ENCODE measurements at places on chromosomes 16 and 17. TPM values are rescaled to one million over a fixed set of nuclear protein-coding genes. Genes with fewer than 3 reads are reported as not detected.

GRCh38 chr16:15961060-15961511, 11.7 kb downstream of the ABCC1 start:
- no peak for DNase-seq

DNA sequence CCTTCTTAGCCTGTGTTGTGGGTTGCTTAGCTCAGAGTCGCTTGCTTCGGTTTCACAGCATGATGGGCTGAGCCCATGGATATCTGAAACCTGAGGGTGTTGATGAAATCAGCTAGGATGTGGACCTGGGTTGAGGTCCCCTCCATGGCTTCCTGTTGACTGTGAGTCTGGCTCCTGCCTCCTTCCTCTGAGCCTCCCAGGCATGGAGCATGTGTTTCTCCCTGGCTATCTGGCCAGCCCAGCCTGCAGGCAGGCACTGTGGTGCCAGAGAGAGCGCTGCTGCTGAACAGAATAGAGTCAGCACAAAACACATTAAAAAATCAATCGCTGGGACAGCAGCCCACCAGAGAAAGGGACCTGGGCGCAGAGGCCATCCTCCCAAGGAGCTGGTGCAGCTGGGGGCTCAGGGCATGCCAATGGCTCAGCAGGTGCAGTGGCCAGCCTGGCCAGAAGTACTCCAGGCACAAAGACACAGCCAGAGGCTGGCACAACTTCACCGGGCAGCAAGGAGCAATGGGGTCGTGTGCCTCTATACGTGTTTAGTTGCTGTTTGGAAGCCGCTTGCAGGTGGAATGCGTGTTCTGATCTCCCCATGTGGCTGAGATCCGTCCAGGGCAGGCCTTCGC, 28.3 kb upstream of the GPRC5C start:
- no peak for DNase-seq

DNA sequence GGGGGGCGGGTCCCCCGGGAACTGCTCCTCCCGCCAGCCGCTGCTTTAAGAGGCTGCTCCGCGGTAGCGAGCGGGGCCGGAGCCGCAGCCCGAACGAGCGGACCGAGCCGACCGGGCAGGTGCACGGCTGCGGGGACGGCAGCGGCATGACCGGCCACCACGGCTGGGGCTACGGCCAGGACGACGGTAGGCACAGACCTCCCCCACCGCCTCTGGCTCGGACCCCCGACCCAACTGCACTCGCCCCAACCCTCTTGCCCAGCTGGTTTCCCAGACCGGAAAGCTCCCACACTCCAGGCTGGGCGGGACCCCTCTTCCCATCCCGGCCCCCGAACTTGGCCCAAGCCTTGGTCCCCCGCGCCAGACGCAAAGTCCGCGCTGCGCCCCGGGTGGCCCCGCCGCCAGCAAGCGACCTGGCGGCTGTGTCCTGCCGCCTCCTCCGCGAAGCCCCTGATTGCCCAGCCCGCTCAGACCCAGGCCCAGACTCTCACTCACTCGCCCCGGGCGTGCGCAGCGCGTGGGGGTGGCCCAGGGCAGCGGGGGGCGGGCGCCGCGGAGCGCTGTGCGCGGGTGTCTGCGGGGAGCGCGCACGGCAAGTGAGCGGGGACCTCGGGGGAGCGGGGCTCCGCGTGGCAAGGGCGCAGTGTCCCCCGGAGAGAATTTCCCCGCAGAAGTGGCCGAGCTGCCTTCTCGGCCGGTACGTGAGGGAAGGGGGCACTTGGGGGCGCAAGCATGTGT, at the start of gene CA7:
Gene CA7, plus strand, starts transcription at position 73 of the 738 bp plus-strand sequence. Its CDS starts 74 bp downstream, at position 147.
- DNase-seq: peak; percentile 86

GRCh38 chr17:10036511-10037061, 131.5 kb upstream of the RCVRN start:
- peak; percentile 90 for DNase-seq

- DNase-seq: no peak
Observed at GRCh38 chr17:41301916-41302901, at the start of gene KRTAP29-1. Gene KRTAP29-1 (minus strand): TSS chr17:41302851. CDS start chr17:41302851, 0 bp downstream.

GRCh38 chr16:67459066-67459860, 21.7 kb downstream of the ATP6V0D1 start:
- peak; percentile 73 for DNase-seq

- DNase-seq: no peak
Observed at GRCh38 chr17:77958716-77959125, 218 bp downstream of the TNRC6C start.

GRCh38 chr17:2797637-2798036, 1.4 kb downstream of the RAP1GAP2 start:
- DNase-seq: no peak

DNA sequence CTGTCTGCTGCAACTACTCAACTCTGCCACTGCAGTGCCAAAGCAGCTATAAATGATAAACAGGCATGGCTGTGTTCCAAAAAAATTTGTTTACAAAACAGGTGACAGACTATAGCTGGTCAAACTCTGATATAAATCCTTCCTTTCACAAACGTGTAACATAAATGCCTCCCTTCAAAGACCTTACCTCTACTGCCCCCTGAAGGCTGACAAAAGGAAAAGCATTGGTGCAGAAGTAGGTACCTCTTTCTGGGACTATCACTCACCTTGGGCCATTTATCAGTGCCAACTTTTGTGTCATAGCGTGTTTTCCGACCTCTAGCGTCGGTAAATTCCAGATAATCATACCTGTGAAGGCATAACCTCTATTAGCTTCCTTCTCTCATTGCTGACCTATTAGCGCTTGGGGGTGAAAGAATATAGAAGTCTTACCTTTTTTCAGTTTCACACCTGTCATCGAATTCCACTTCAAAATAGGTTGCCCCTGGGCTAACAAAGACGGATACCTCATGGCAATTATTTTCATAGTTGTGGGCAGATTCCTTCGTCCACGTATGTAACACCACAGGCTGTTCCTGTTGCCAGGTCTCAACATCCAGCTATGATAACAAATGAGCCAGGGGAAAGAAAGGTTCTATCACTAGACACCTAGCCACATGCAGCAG, 67.9 kb downstream of the ZZEF1 start:
- no peak for DNase-seq

DNA sequence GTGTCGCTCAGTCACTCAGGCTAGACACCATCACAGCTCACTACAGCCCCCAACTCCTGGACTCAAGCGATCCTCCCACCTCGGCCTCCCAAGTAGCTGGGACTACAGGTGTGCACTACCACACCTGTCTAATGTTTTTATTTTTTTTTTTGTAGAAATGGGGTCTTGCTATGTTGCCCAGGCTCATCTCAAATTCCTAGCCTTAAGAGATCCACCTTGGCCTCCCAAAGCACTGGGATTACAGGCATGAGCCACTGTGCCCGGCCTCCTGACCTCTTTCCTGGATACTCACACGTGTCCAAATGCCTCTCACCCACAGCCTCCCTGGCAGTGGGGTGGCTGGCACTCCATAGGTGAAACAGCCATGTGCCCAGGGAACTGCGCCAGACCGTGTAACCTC, 17.5 kb downstream of the CAMKK1 start:
- DNase-seq: no peak

- DNase-seq: no peak
Observed at GRCh38 chr17:38898291-38898679, 27.1 kb upstream of the LASP1NB start.

DNA sequence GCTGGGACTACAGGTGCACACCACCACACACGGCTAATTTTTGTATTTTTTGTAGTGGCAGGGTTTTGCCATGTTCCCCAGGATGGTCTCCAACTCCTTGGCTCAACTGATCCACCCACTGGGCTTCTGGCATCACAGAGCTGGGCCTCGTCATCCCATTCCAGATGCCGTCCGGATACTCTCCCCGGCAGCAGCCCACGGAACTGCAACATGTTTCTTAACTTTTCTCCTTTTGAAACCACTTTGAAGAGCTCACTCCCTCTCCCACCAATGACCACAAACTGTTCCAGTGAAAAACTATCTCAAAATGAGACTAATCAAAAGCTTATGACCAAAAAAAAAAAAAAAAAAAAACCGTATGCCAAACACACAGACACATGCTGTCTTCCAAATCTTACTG, 17.6 kb downstream of the PEMT start:
- DNase-seq: no peak

GRCh38 chr17:80291691-80292487, 31.2 kb downstream of the RNF213 start:
- DNase-seq: no peak

DNA sequence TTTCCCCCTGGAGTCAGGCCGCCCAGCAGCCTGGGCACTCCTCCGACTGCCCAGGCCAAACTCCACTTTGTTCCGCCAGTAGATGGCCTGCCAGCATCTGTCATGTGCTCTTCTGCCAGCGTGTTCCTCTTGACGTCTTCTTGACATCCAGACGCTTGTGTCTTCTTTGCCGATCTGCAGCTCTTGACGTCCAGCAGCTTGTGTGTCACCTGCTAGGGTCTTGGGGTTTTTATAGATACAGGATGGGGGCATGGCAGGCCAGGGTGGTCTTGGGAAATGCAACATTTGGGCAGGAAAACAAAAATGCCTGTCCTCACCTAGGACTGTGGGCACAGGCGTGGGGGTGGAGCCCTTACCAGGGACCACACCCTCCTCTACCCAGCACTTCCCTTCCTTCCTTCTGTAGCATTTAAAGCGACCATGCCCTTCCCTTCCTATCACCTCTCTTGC, 88.7 kb downstream of the BMERB1 start:
- DNase-seq: peak; percentile 53

DNA sequence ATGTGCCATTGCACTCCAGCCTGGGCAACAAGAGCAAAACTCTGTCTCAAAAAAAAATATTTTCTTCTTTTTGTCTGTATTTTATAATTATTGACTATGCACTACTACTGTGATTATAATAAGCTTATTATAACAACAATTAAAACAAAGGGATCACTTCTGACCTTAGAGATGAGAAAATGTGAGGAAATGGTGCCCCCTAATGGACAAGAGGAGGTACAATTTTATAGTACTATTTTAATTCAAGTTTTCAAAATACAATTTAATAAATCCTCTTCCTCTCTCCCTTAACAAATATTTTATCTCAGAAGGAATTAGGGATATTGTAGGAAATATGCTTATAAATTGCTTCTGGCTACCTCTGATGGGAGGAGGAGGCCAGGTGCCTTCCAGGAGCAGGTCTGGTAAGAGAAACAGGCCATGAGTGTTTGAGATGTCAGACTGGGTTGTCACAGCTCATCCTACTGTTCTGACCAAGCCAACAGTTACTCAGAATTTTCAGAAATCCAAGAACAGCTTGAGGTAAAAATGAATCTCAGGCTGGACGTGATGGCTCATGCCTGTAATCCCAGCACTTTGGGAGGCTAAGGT, 14.0 kb downstream of the VPS53 start:
- DNase-seq: no peak

- DNase-seq: no peak
Observed at GRCh38 chr17:72976971-72977770, 115.3 kb downstream of the SLC39A11 start.

DNA sequence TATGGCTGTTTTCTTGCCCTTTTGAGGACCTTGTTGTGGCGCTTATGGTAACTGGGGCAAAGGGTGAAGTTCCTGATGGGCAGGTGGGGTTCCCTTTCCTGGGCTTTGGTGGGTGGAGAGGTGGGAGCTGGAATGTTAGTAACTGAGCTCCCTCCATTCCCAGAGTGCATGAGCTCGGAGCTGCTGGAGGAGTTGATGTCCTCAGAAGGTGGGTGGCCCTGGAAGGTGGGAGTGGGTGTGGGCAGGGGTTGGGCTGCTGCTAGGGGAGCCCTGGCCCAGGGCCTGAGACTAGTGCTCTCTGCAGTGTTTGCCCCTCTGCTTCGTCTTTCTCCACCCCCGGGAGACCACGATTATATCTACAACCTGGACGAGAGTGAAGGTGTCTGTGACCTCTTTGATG, 1.2 kb upstream of the ELMO3 start:
- no peak for DNase-seq

The ZNF385C gene
- total RNA-seq: 2.1 TPM

The RAB11FIP4 gene
- 15.2 TPM for total RNA-seq

The CTRB2 gene
- total RNA-seq: not detected

The TBC1D28 gene
- not detected for total RNA-seq

The IL17C gene
- total RNA-seq: 0.76 TPM

The PHOSPHO1 gene
- total RNA-seq: 0.30 TPM

The CA5A gene
- not detected for total RNA-seq

The SDK2 gene
- 3.1 TPM for total RNA-seq

The DPEP1 gene
- total RNA-seq: 1.5 TPM

The ERN1 gene
- 44.7 TPM for total RNA-seq

The DNAI2 gene
- total RNA-seq: 3.1 TPM

The UTS2R gene
- 0.39 TPM for total RNA-seq

The KRTAP16-1 gene
- not detected for total RNA-seq
